ENCODE measurements at places on chromosomes 6 and 20.

DNA sequence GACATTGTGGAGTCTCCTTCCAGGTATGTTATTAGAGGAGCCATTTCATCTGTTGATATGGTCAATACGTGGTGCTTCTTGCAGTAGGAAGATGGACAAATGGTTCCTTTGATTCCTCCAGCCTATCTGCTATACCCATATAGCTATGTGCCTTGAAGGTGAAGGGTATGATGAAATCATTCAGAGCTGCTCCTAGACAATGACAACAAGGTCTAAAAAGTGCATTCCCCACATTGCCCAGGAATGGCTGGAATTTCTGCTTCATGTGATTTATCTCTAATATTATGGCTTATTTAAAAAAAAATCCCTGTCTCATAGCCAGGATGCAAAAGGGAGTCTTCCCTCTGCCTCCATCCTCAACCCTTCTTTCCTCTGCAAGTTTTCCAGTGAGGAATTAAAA is 14.1 kb downstream of the DAAM2 start:
- DNase-seq = no peak

DNA sequence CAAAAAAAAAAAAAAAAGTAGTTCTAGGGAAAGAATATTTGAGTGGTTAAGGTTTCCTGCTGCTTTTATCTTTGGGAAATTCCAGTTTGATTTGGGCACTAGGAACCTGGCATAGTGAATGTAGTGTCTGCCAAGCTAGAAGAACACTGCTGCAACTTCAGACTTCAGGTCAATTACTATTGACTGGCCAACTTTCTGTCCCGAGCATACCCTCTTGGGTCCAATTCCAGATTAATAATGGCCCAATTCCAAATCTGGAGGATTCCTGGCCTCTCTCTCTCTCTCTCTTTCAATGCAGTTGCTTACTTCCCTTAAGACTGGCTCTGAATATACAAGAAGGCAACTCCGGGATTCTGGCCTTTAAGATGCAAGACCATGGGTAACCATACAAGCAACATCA is 74.9 kb downstream of the ANKEF1 start:
- DNase-seq = no peak

- no peak for DNase-seq
Measured at GRCh38 chr6:39393075-39393474, 70.6 kb upstream of the KCNK16 start.

DNA sequence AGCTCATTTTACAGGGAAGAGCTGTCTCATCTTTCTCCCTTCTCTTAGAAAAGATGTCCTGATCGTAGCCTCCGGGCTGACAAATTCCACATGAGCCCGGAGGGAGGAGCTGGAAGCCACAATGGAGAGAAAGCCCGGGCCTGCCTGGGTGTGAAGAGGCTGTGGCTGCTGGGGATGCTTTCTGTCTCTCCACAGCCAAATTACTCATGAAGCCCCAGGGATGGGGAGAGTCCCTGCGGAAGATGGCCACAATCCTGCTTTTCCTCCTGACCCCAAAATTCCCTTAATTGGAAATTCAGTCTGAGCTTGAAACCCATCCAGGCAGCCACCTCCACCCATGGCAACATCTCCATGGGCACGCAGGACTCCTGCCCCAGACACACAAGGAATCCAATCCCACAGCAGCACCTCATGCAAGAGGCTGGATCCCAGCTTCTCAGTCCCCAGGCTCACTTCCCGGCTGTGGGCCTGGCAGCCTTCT is 32.4 kb downstream of the JPH2 start:
- DNase-seq = no peak

DNA sequence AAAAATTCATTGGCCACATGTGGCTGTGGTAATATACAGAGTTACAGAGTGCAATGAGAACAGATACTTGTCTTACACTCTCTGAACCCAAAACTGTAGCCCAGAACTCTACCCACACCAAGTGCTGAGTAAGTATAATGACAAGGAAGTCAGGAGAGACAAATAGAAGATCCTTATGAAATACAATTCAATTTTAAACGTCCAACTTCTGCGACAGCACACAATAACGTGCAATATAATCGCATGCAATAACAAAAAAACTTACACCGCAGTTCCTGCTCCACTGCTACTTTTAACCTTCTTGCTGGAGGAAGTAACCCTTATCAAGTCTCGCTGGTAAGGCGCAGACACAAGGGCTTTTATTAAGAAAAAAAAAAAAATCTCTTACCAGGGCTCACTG is 881 bp downstream of the SFT2D1 start:
- no peak for DNase-seq

- DNase-seq = no peak
Measured at GRCh38 chr6:116450769-116451740, 10.1 kb upstream of the CALHM6 start.

DNA sequence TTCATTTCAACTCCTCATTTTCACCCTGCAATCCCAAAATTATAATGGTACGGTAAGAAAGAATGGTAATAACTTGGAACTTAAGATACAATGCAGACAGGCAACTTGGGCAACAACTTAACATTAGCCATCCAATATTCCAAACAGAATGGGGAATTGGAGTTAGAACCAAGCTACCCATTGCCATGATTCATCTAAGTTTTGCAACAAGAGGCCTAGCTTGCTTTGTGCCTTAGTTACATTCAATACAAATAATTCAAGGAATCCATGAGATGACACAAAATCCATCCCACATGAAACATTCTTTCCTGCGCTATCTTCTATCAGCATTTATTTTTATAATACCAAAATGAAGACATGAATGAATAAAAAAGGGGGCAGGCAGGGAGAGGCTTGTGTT is 28.4 kb downstream of the DCDC2 start:
- no peak for DNase-seq

- DNase-seq = no peak
Measured at GRCh38 chr20:44143936-44144335, 43.1 kb downstream of the JPH2 start.

GRCh38 chr6:55953335-55953734 is 77.9 kb upstream of the BMP5 start:
- DNase-seq = no peak

GRCh38 chr6:25508051-25508450 is 144.0 kb upstream of the SCGN start:
- DNase-seq = no peak

DNA sequence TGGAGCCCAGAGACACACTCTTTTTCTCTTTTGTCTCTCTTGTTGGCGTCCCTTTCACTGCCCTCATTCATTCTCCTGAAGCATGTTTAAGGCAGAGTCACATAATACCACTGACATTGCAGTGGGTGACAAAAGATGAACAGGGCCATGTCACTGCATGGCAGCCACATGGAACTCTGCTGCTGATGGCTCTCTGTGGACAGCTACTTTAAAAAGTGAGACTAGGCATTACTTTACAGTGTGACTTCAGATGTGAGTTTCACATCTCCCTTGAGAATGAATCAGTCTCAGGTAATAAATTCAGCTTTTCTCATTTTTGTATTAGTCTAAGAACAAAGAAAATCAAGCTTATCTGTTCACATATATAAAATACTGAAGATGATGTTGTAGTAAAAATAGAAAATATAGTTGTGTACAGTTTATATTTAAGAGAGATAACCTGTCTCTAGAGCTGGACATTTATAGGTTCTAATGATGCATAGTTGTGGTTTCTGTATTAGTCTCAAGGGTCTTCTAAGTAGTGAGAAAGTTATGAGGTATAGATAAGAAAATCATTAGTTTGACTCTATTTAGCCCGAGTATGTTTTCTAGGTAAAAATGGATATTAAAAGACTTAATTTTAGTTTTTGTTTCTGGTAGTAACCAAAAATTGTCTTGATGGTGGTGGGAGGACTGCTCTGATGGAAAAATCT is 6.1 kb downstream of the MRS2 start:
- DNase-seq = no peak

DNA sequence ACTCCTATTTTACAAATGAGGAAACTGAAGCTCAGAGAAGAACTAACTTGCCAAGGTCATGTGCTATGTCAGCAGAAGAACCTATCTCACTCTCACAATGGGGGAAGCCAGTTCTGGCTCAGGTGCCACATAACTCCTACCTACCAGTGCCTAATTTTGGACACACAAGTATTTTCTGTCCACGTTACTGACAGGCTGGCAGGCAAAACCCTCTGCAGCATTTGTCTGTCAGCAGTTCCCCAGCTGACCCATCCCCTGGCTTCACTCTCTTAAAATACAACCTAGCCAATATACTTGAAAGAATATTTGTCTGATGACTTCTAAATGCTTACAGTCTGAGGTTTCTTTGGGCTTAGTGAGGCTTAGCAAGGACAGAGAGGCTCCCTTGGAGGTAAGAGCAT is 15.5 kb downstream of the GSS start:
- no peak for DNase-seq

GRCh38 chr6:105483492-105483891 is 80.6 kb upstream of the PREP start:
- no peak for DNase-seq

DNA sequence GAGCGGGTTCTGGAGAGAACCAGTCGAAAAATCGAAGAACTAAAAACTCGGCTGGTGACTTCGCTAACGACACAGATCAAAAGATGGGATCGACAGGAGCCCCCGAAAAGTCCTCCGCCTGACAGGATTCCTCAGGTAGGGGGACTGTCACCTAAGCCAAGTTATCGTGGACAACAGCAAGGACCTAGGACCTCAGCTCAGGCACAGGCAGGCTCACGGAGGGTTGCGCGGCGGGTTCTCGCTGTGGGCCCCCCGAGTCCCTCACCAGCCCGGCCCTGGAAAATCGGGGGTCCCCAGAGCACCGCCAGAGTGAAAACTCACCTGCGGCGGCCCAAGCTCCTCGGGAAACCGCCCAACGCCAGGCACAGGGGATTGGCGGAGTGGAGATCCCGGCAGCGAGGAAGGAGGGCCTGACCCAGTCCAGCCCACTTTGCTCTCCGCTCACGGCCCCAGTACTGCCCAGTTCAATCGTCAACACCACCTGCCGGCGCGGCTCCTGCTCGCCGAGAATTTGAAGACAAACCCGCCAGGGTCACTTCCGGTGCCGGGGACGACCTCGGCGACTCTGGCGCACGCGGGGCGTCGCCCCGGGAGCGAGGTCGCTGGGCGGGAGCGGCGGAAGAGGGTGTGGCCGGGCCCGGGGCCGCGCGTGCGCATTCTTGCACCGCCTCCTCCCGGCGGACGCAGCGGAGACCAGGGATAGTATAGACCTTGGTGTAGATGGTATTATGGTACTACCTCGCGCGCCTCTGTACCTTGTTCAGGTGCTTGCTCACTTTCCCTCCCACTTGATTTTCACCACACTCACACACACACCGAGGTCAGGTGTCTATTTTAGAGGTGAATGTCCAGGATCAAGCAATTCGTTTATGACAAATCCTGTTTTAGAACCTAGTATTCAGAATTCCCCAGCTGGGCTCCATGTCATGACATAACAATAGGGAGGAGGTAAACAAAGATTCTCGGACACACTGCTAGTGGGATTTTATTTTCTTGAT is at the start of gene KATNA1:
KATNA1 (minus strand) TSS at position 567 of the 998 bp plus-strand sequence. CDS start 10,167 bp downstream, outside the sequence.
- DNase-seq = no peak

DNA sequence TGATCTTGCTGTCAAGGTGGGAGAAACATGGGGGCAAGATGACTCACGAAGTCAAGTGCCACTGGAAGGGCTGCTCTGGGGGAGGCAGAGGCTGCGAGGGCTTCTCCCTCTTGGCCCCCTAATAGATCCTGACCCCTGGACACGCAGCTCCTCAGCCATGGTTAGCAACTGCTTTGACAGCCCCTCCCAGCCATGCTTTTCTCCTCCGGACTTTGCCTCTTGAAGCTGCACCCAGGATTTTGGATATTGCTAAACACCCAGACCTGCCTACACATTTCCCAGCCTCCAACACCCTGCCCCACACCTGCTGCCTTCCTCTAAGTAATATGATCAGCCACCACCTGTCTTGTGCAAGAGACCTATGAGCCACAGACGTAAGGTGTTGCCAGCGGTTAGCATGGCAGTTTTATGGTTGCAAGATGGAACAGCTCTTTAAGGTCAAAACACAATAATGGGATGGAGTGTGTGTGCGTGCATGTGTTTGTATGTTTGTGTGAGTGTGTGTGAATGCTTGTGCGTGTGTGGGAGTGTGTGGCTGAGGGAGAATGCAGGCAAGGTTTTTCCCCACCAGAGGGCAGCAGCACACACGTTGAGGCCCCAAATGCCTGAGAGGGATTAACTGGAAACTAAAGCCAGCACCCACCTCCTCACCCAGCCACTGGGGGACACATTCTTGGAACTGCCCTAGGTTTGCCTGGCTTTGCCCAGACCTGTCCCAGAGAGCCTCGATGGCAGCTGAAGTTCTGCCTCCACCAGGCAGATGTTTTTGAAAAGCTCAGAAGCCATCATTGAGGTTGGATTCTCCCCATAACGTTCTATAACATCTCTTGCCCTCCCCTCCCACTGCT is 2.5 kb downstream of the IP6K3 start:
- DNase-seq = peak; percentile 20

DNA sequence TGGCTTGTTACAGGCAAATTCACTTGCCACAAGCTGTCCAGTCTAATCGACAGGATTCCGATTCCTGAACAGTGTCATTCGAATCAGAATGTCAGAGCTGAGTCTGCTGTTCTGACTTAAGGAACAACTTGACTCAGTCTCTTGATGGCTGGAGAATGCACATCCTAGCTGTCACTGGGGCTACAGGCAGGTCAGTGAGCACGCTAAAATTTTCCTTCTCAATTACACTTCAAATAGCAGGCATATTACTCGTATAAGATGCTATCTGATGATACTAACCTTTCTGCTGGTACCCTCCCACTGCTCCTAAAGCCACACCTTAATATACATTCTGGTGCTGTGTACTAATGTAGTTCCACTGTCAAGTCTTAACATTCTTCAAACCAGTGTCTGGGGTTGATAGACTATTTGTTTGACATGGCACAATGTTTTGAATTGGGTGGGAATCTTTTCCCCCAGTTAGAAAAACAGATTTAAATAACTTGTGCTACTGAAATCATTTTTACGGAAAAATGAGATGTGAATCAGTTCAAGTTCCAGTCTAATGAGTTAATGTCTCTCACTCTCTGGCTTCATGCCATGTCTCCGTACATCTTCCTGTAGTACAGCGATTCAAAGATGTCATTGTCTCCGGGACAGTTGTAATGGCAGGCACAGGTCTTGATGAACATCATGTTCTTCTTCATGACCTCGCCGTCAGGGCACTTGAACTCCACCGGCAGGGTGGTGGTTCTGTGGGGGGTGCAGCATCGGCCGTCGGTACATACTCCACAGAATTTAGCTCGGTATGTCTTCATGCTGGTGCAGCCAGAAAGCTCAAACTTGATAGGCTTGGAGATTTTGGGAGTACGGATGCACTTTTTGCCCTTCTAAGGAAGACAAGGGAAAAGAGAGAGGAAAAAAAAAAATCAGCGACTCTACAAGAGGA is 2.2 kb downstream of the CCN2 start:
- DNase-seq = peak; percentile 93
